ENCODE measurements at places on chromosomes 1 and 21. TPM values are rescaled to one million over a fixed set of nuclear protein-coding genes. Genes with fewer than 3 reads are reported as not detected.
A peak's percentile ranks its signal among the peaks of the same experiment; 100 is the strongest.

C1orf116 gene
- total RNA-seq: not detected

GRCh38 chr1:32948905-32949304 lies 15.7 kb downstream of the RNF19B start:
- DNase-seq: no peak

GRCh38 chr1:44664730-44665370 lies 9.4 kb downstream of the TMEM53 start:
- no peak for DNase-seq

TRAF3IP3 gene
- not detected for total RNA-seq

ADCY10 gene
- total RNA-seq: not detected

PSEN2 gene
- 24.2 TPM for total RNA-seq

ERO1B gene
- 4.2 TPM for total RNA-seq

- DNase-seq: peak; percentile 42
Observed at GRCh38 chr1:207644852-207645634, at the start of gene CR1L. TSS of gene CR1L (plus strand) at chr1:207645133. CDS start at chr1:207645234, 101 bp downstream.

AMPD1 gene
- not detected for total RNA-seq

CFAP45 gene
- 0.21 TPM for total RNA-seq

LORICRIN gene
- total RNA-seq: not detected

GRCh38 chr1:50976890-50977574 lies 7.0 kb downstream of the CDKN2C start:
- peak; percentile 70 for DNase-seq

- no peak for DNase-seq
Observed at GRCh38 chr21:42534421-42535378, 21.0 kb downstream of the SLC37A1 start.

MXRA8 gene
- total RNA-seq: 46.0 TPM

- no peak for DNase-seq
Observed at GRCh38 chr1:234409328-234409727, 36.1 kb downstream of the COA6 start.

PTAFR gene
- total RNA-seq: 0.04 TPM

CTSS gene
- 1.5 TPM for total RNA-seq

GRCh38 chr1:17946434-17946833 lies 161.2 kb upstream of the IGSF21 start:
- no peak for DNase-seq

DNA sequence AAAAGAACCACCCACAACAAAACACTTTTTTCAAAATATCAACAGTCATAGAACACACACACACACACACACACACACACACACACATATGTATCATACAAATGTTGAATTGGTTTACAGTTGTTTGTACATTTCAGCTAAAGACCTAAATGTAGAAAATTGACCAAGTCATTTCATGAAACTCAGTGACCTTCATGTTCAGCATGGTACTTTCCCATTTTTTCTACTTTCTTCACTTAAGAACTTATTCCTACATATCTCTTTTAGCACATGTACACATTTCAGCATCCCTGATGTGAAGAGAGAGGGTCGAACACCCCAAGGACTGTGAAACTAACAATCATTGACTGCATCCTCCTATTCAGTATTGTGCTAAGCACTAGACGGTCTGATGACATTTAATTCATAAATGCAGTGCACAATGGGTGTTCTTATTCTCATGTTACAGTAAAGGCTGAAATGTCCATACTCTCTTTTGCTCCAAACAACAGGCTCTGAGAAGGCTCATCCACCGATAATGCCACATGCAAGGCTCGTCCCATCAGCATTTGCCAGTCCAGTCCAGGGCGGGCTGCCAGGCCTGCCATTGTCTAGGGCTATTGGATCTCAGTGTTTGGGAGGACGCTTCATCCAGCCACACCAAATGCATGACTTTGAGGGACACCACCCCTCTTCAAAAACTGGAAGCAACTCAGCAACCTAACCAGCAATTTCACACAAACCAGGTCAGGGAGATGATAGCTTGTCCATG lies 150.1 kb upstream of the RUNX1 start:
- no peak for DNase-seq

LCE3D gene
- not detected for total RNA-seq

PIGC gene
- 41.4 TPM for total RNA-seq

- DNase-seq: no peak
Observed at GRCh38 chr1:171507435-171507834, 22.1 kb downstream of the PRRC2C start.

GRCh38 chr1:155942578-155943141 lies 1.2 kb downstream of the RXFP4 start:
- DNase-seq: no peak

- DNase-seq: no peak
Observed at GRCh38 chr1:11778844-11779623, 17.0 kb downstream of the C1orf167 start.

TCHHL1 gene
- total RNA-seq: not detected

GRCh38 chr1:6071219-6071618 lies 25.5 kb downstream of the KCNAB2 start:
- no peak for DNase-seq

DNA sequence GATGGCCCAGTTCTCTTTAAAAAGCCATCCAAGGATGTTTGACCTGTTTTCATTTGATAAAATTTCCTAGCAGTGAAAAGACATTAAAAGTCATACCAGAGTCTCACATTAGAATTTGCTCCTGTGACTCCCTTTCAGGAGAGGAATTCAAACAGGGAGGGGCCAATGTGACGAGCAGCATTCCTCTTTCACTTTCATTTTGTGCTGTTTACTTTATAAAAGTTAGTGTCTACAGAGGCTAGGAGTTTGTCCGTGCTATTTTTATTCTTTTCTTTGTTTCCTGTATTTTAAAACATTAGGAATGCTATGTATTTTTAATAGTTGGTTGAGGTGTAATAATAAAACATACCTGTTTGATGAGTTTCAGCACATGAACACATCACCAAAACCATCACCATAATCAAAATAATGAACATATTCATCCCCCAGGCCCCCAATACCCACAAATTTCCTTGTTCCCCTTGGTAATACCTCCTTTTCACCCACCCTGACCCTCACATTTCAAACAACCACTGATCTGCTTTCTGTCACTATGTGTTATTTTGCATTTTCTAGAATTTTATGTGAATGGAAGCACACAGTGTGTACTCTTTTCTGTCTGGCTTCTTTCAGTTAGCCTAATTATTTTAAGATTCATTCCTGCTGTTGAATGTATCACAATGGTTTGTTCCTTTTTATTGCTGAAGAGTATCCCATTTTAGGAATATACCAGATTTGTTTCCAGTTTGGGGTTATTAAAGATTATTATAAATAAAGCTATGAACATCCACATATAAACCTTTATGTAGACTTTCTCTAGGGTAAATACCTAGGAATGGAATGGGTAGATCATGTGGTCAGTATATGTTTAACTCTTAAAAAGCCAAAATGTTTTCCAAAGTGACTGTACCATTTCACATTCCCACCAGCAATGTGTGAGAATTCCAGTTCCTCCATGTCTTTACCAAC lies 129.5 kb downstream of the TENT5C start:
- DNase-seq: peak; percentile 78

- DNase-seq: no peak
Observed at GRCh38 chr1:221783437-221783836, 41.5 kb upstream of the DUSP10 start.

- no peak for DNase-seq
Observed at GRCh38 chr21:43001316-43001715, 27.0 kb downstream of the PKNOX1 start.

DNA sequence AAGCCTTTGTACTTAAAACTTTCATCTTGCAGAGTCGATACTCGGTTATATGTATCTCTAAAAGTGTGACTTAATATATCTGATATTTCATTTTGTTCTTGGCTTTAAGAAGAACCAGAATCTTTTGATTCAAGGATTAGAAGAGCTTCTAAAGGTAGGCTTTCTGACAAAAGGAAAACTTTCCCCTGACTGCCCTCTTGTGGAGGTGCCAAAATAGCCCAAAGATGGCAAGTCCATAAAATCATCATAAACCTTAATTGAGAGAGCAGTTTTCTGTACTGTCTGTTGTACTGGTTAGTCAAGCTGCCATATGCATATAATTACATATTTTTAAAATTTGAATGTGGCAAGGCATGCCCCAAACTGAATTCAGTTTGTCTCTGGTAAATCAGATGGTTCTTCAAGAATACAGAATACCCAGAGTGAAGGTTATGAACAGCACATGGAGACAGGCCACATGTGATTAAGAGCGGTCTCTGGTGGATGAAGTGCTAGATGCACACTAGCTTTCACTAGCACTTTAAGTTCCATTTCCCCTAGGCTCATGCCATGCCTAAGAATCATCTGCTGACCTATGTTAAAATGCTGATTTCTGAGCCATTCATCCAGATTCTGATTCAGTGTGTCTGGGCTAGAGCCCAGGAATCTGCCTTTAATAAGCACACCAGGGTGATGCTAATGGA lies 27.7 kb upstream of the ELAVL4 start:
- DNase-seq: no peak

GJA9 gene
- not detected for total RNA-seq

DNA sequence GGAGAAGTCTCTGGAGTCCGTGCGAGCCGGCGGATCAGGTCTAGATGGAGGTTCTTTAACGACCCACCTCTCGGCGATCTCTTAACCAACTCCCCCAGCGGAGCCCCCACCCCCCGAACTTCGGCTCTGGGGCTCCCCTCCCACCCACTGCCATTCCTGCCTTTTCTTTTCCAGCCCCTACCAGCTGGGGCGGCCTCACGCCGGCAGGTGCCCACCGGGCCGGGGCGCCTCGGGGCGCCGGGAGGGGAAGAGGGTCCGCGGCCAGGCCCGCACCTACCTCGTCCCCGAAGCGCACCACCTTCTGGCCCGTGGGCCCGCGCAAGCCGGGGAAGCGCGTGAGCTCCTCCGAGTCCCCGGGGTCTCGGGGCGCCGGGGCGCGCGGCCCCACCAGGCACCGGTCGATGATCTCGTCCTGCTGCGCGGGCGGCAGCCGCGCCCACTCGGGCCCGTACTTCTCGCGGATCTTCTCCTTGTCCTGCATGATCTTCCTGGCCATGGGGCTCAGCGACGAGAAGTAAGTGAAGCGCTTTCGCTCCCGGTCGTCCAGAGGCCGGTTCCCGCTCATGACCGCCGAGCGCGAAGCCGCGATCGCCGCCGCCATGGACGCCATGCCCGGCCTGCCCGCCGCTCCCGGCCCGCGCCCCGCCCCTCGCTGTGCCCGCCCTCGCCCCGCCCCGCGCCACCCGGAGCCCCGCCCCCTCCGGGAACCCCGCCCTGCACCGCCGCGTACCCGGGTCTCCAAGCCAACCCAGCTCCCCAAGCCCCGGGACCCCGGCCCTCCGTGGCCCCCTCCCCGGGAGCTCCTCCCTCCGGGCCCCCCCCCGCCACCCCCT lies at the start of gene C1orf198:
Gene C1orf198, minus strand, starts transcription at position 619 of the 833 bp plus-strand sequence. Its CDS starts 9 bp downstream, at position 610.
- no peak for DNase-seq

GRCh38 chr1:47568763-47569162 lies 130.9 kb downstream of the FOXD2 start:
- DNase-seq: no peak

- DNase-seq: peak; percentile 90
Observed at GRCh38 chr1:8082945-8083344, 56.8 kb upstream of the ERRFI1 start.

MPL gene
- total RNA-seq: not detected

GBP4 gene
- 1.0 TPM for total RNA-seq

UMODL1 gene
- total RNA-seq: not detected

- no peak for DNase-seq
Observed at GRCh38 chr1:232239998-232240397, 389.9 kb downstream of the SIPA1L2 start.

TTC22 gene
- not detected for total RNA-seq

DNA sequence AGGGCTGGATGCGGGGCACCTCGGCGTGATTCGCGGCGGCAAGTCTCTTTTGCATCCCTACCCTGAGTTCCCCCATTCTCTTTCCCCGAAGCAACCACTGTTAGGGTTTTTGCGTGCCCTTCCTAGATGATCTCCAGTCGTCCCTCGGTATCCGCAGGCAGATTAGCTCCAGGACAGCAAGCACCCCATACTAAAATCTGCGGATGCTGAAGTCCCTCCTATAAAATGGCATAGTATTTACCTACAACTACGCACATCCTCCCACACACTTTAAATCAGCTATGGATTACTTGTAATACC lies 22.8 kb upstream of the CFAP126 start:
- DNase-seq: no peak

ZNF669 gene
- total RNA-seq: 11.3 TPM

- peak; percentile 19 for DNase-seq
Observed at GRCh38 chr1:214524824-214525223, 26.6 kb downstream of the PTPN14 start.

CNR2 gene
- total RNA-seq: not detected

FAM72C gene
- total RNA-seq: 1.1 TPM

ARID4B gene
- total RNA-seq: 10.0 TPM

OR6N1 gene
- not detected for total RNA-seq

DNA sequence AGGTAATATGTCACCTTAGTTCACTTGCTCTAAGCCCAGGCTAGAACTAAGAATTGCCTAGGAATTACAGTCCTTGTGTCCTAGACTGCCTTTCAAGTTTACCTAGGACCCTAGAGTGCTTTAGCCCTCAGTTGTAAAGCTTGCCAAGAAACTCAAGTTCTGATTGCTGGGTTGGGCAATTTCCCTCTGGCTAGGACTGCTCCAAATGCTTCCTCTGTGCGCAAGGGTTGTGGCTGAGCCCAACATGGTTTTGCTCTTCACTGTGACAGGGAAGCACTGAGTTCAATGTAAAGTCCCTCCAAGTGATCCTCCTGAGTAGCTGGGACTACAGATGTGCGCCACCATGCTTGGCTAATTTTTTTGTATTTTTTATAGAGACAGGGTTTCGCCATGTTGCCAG lies 102.3 kb upstream of the NEK7 start:
- DNase-seq: no peak

NHLH1 gene
- total RNA-seq: 0.04 TPM

- no peak for DNase-seq
Observed at GRCh38 chr1:51532853-51533252, 13.8 kb upstream of the EPS15 start.

DNA sequence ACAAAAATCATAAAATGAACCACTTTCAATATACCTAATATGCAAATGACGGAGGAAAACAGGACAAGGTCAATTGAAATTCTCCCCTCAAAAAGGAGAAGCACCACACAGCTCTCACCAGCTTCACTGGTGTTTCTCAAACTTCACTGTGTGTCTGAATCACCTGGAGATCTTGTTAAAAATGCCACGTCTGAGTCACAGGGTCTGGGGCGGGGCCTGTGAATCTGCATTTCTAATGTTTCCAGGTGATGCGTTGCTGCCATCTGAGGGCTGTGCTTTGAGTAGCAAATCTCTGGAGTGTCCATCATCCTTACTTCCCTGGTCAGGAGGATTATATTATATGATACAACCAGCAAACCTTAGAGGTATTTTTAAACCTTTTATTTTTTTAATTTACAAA lies 9.0 kb downstream of the CLDN19 start:
- DNase-seq: peak; percentile 44

DNA sequence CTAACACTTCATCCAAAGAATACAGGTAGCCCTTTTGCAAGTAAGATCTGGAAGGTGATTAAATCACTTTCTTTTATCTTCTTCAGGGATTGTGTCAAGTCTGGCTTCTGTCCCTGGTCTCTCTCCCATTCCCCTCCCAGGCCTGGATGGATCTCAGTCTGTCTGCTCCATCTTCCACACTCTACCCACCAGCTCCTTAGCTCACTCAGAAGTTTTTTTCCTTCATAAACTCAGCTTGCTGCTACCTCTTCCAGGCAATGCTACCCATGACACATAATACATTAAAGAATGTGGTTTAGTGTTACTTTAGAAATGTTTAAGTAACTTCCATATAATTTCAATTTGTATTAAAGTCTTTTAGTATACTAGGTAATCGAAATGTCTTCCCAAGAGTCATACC lies 133.1 kb downstream of the AKT3 start:
- no peak for DNase-seq
